ENCODE measurements at places on chromosomes 16 and 17. TPM values are rescaled to one million over a fixed set of nuclear protein-coding genes. Genes with fewer than 3 reads are reported as not detected.

MAP3K14 gene
- total RNA-seq: 4.4 TPM

RBFOX1 gene
- total RNA-seq: 37.9 TPM

DNA sequence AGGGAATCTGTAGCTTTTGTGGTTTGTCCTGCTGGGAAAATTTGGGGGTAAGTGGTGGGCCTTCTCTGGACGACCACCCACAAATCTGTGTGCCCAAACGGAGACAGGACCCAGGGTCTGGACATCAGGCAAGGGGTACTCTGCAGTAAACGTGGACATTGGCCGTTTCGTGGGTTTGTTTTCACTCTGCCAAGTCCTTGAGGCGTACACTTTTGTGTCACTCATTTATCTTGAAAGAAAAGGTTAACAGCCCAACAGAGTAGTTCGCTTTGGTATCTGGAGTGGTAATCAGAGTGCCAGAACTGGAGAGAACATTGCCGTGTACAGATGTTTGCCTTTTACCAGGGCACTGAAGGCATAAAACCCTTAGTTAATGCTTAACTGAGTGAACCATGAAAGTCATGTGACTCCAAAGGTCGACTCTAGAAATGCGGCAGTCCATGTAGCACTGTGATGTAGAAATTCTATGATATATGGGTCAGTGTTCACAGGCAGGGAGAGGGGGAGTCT is 15.4 kb downstream of the NAA60 start:
- no peak for DNase-seq

- DNase-seq: peak; percentile 98
These were observed 5.7 kb downstream of the CDC6 start for GRCh38 chr17:40293363-40293762.

SEZ6L2 gene
- total RNA-seq: 1.1 TPM

- DNase-seq: no peak
These were observed 225.3 kb upstream of the COX10 start for GRCh38 chr17:13843862-13844635.

CCL8 gene
- total RNA-seq: 0.44 TPM

EPN3 gene
- total RNA-seq: 0.18 TPM

DNA sequence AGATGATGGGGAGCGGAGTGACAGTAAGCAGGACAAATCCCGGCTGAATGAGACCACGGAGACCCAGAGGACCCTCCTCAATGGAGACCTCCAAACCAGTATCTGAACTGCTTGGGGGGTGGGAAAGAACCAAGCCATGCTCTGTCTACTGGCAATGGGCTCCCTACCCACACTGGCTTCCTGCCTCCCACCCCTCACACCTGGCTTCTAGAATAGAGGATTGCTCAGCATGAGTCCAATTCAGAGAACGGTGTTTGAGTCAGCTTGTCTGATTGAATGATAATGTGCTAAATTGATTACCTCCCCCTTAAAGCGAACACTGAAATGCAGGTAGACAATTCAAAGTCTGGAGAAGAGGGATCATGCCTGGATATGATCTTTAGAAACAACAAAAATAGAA is 5.5 kb downstream of the SSTR2 start:
- no peak for DNase-seq

- no peak for DNase-seq
These were observed 11.6 kb downstream of the CDK5R1 start for GRCh38 chr17:32498391-32498790.

DNA sequence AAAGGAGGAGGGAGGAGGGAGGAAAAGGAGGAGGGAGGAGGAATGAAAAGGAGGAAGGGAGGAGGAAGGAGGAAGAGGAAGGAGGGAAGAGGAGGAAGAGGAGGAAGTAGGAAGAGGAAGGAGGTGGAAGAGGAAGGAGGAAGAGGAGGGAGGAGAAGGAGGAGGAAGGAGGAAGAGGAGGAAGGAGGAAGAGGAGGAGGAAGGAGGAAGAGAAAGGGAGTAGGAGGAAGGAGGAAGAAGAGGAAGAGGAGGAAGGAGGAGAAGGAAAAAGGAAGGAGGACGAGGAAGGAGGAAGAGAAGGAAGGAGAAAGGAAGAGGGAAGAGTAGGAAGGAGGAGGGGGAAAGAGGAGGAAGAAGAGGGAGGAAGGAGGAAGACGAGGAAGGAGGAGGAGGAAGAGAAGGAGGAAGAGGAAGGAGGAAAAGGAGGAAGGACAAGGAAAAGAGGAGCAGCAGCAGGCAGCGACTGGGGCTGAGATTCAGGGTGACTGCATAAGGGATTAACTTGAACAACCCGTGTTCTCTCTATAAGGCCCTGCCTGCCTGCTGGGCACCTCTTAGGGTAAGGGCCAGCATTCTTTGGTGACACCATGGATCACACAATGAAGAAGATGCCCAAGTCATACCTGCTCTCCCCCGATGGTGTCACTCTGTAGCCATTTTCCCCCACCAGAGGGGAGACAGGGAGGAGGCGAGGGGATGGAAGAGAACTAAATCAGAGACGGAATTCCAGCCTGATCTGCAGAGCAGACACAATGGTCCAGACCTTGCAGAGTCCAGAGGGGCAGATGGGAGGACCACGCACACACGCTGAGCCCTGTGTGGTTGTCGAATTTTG is 1.4 kb upstream of the IL34 start:
- no peak for DNase-seq

PLK1 gene
- total RNA-seq: 4.6 TPM

DNAH2 gene
- total RNA-seq: 4.6 TPM

- no peak for DNase-seq
These were observed 68.2 kb downstream of the ABCC12 start for GRCh38 chr16:48087639-48088038.

GRCh38 chr17:40345994-40346764 is 18.4 kb downstream of the GJD3 start:
- peak; percentile 84 for DNase-seq

MEOX1 gene
- total RNA-seq: 13.8 TPM

GRCh38 chr16:73265124-73265837 is 217.4 kb upstream of the ZFHX3 start:
- DNase-seq: no peak

C16orf96 gene
- total RNA-seq: 0.53 TPM

ASPSCR1 gene
- total RNA-seq: 28.7 TPM

DNA sequence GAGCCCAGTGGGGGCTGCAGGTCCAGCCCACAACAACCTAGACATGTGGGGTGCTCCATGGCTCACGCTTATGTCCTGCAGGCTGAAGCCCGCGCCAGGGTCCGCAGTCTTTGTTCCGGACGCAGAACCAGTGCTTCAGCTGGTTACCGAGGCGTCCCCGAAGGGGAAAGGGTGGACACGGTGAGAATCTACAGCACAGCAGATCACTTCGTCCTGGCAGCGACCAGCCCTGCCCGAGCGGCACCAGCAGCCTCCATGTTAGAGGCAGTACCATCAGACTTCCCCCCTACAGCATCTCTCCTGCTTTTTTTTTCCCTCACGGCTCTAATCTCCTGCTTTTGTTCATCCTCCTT is 1736.4 kb downstream of the TP53TG3F start:
- no peak for DNase-seq

DNA sequence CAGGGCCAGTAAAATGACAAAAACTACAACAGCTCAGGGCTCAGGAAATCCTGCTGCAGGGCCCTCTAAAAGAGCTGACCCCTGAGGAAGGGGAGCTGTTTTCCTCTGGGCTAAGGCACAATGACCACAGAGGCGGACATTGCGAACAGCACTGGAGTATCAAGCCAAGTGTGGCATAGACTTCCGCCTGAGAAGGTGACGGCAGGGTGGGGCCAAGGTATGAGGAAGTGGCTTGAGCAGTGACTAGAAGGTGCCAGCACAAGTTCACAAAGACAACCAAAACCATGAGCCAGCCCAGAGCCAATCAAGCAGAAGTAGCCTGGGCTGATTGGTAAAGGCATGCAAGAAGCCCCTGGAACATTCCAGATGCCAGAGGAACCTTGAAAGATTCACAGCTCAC is 13.9 kb downstream of the ERN2 start:
- DNase-seq: no peak

GRCh38 chr16:88976366-88977017 is 515 bp downstream of the CBFA2T3 start:
- no peak for DNase-seq

DNA sequence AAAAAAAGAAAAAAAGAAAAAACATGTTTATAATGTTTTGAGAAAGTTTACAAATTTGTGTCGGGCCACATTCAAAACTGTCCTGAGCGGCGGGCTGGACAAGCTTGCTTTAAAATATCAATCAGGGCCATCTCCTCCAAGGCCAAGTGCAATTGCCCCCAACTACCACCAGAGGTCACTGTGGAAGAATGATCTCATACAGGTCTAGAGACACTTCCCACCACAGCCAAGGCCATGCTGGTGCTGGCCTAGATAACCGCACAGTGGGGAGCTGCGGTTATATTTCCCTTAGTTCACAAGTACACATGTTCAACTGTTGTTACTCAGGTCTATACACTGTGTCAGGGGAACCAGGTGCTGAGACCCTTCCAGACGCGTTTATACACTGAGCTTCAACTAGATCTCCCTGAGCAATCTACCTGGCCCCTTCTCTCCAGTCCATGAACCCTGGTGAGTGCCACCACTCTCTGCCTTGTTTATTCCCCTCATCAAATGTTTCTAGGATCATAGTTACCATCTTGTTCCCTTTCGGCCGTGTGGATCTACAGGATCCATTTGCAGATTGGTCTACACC is 83.8 kb upstream of the CCL2 start:
- DNase-seq: peak; percentile 49

- no peak for DNase-seq
These were observed 51.3 kb upstream of the AMZ2 start for GRCh38 chr17:68196394-68197090.
